Osteocyte (in vitro differentiated cells): ENCODE measurements at places on chromosomes 3 and 15.

- no peak for DNase-seq
Measured at GRCh38 chr3:32325201-32325600, 66.5 kb upstream of the CMTM7 start.

DNA sequence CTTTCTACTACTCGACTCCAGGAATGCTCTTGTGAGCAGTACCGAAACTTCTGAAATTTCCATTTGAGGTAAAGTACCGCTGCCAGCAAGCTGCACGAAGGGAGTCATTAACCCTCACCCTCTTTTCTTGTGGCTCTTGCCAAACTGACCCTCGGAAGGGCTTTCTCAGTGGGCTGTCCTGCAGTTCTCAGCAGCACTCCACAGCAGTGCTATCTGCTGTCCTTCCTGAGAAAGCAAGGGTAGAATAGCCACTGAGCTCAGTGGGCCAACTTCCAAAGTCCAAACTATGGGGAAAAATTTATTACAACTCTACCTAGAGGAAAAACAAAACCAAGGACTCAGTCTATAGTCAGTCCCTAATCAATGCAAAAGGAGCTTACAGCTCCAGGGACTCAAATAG lies 38.5 kb upstream of the COL8A1 start:
- no peak for DNase-seq

- no peak for DNase-seq
Measured at GRCh38 chr15:70072479-70072878, 25.2 kb downstream of the TLE3 start.

DNA sequence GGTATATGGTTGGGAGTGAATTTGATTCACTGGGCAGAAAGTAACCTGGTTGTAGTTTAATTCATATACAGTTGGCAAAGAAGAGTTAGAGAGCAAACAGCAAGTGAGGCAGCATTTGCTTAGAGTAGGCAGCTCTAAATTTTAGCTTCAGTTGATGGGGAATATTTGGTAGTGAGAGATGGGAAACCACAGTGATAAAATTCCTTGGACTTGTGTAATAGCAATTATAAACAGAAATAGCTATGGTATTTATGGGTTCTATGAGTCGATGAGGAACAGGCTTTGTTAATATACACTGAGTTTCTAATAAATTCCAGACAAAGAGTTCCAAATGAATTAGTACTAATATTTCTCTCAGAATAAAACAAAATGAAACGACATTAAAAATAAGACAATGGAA lies 894.0 kb downstream of the ROBO2 start:
- DNase-seq, result no peak

DNA sequence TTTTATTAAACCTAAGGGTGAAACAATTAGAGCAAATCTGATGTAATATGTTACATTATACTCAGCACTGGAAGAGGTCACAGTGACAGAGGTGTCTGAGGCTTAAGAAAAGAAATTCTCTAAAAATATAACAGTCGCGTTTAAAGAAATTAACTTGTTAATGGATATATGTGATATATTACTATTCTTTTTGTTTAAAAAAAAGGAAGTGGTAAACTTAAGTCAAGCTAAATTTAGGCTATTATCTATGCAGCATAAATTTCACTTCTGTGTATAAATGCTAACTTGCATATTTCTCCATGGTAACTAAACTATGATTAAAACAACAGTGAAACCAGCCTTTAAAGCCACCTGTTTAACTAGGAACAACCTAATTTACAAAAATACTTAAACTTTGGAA lies 191.3 kb downstream of the FOXP1 start:
- no peak for DNase-seq

DNA sequence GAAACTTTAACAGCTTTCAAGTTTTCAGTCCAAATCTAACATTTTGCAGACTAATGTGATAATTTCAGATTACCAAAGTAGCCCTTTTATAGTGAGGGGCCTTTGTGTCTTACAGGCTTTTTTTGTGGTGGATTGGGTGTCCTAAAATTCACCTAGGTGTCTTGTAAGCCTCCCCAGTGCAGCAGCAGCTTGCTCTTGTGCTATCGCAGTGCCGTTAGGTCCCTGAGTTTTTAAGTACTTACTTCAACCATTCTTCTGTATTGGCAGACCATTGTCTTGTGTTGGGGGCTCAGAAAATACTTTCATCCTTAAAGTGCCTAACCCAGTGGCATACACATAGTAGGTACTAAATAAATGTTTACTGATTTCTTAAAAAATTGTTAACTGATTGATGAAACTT lies 2.1 kb downstream of the PDE8A start:
- DNase-seq, result no peak
